ENCODE measurements at places on chromosomes 1 and 21. TPM values are rescaled to one million over a fixed set of nuclear protein-coding genes. Genes with fewer than 3 reads are reported as not detected.
A peak's percentile ranks its signal among the peaks of the same experiment; 100 is the strongest.

GRCh38 chr1:154276797-154277196, 4.4 kb downstream of the HAX1 start:
- DNase-seq = no peak

DNA sequence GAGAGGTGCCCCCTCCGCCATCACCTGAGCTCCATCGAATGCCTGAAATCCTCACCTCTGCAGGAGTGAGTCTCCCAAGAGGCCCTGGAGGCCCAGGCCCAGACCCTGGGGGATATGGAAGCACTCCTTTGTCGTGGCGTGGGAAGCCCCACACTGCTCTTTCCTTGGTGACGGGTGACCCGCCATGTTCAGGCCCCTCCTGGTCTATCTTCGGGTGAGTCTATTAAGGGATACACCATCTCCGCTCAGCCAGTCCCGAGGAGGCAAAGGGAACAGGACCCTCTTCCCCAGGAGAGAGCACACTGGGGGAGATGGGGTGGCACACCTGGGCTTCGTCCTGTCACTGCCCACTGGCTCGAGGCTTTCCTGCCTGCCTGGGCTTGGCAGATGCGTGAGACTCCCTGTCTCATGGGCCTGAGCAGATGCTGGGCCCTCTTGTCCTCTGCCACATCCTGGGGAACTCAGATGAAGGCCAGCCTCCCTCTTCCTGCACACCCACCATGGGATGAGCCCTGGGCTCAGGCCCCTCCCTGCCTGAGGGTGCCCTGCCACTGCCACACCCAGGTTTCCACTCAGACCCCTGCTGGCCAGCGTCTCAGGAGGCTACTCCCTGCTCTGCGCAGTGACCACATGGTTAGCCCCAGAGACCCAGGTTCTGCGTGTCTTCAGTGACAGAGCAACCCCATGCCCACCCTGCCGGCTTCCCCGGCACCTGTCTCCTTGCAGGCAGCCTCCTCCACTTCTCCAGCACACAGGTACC, 3.8 kb upstream of the NPHP4 start:
- DNase-seq = no peak

DNA sequence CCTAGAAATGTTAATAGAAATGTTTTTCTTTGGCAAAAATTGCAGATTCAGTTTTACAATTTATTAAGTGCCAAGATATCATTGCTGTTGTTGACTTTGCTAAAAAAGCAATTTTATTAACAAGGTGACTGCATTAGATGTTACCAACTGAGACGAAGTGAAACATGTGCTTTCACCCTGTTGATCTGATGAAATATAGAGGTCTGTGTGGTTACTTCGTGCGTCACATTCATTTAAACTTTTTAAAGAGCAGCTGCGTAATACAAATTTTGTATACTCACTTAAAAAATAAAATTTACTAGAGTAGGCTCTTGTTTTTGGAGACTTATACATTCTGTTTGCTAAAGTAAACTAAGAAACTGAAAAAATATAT, 465.7 kb downstream of the USP25 start:
- peak; percentile 83 for DNase-seq

- DNase-seq = no peak
Measured at GRCh38 chr1:76511558-76512179, 355.6 kb upstream of the ST6GALNAC5 start.

DNA sequence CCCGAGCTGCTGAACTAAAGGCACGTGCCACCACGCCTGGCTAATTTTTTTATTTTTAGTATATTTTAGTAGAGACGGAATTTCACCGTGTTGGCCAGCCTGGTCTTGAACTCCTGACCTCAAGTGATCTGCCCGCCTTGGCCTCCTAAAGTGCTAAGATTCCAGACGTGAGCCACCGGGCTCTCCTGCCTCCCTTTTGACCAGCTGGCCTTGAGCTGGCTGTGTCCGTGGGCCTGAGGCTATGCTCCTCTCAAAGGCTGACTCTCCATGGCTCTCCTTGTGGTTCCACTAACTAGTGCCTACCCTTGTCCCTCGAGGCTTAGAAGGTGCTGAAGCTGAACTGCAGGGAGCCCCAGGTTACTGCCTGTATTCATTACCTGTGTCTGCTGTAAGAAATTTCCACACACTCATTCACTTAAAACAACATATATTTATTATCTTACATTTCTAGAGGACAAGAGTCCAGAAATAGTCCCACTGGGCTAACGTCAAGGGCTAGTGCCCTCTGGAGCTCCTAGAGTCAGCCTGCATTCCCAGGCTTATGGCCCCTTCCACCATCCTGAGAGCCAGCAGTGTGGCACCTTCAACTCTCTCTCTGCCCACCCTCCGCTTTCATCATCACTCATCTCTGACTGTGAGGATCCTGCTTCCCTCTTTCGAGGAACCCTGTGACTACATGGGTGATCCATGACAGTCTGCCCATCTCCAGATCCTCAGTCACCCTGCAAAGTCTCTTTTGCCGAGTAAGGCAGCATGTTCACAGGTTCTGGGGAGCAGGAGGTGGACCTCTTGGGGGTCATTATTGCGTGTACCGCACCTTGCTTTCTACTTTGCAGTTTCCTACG, 34.9 kb downstream of the ETS2 start:
- no peak for DNase-seq

GRCh38 chr1:116852910-116853309, 56.8 kb upstream of the PTGFRN start:
- DNase-seq = peak; percentile 71

DNA sequence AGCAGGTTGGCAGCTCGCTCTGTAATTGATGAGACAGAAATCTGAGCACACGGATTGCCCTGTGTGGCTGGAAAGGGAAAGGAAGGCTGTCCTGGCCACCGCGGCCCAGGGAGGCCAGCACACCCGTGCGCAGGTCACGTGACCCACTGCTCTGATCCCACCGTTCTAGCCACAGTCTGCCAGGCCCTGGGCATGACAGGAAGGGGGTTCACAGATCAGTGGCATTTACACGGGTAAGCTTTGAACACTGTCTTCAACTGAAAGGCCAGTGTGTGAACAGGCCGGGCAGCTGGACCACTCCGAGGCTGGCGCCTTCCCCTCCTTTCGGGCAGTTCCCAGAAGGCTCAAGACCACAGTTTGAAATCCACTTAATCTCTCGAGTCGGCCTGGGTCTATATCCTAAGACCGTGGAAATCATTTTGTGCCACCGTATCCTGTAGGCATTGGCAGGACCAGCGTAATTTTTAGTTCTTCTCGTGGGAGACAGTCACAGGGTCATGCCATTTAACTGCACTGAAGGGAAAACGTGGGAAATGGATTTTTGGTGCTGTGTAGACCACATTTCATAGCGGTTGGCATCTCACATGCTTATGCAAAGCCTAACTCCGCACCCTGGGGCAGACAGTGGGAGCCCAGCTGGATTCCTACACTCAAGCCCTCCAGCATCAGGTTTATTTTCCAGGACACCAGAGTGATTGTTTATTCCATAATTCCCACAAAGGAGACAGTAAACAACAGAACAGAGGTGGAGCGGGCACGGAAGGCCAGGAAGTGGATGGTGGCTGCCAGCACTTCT, 3.1 kb upstream of the ADARB1 start:
- no peak for DNase-seq

DNA sequence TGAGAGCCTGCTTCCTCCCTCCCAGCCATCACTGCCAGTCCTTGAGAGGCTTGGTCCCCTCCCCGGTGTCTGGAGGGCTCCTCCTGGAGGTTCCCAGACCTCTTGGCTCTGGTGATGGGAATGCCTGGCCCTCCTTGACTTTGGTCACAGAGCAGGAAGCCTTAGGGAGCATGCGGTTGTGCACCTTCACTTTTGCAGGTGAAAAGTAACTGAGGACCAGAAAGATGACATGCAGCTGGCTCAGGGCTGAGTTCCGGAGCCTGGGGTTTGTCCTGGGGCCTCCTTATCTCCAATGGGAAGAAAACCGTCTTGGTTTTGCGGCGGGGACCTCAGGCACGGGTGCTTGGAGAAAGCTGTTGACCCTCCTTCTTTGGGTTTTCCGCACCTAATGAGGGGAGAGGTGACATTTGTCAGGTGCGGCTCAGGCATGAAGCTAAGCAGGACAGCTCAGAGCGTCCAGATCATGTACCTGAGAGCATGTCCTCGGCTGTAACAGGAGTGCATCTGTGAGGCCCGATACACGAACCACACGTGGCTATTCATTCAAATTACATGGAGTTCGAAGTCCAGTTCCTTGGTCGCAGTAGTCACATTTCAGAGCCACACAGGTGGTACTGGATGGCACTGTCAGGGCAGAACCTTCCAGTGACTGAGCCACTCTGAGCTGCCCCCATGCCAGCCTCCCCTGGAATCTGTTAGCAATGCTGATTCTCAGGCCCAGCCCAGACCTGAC, 608 bp upstream of the MX2 start:
- DNase-seq = no peak

- DNase-seq = peak; percentile 58
Measured at GRCh38 chr1:6600410-6601048, 2.1 kb downstream of the KLHL21 start.

- DNase-seq = no peak
Measured at GRCh38 chr1:44413740-44414139, 8.7 kb downstream of the RNF220 start.

DNA sequence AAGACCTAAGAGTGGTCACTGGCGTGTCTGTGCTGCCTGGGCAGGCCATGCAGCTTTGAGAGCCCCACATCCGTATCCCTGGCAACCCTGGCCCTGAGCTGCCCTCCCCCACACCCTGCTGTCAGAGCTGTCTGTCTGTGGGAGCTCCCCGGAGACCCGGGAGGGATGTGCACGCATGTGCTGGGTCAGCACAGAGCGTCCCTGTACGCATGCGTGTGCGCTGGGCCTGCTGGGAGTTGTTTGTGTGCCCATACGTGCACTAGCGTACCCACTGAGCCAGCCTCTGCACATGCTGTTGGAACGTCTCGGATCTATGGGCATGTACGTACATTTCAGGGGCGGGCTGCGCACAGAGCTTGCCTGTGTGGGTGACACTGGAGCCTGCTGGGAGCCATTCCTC, 89.3 kb downstream of the EPHB2 start:
- no peak for DNase-seq

DNA sequence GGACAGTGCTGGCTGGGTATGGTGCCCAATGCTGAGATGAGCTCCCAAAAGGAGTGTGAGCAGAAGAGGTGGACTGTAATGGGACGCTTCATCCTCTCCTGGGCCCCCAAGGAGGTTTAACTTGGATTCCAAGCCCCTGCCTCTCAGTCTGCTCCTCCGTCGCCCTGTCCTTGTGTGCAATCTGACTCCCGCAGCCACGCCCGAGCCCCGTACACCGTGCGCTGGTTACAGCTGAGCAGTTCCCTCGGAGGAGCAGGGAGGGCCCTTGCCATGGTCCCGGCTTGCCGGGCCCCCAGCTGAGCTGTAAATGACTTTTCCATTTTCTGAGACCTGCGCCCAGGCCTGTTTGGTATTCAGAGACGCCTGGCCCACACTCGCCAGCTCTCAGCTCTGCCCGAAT, 53.7 kb downstream of the PAX7 start:
- DNase-seq = no peak

DNA sequence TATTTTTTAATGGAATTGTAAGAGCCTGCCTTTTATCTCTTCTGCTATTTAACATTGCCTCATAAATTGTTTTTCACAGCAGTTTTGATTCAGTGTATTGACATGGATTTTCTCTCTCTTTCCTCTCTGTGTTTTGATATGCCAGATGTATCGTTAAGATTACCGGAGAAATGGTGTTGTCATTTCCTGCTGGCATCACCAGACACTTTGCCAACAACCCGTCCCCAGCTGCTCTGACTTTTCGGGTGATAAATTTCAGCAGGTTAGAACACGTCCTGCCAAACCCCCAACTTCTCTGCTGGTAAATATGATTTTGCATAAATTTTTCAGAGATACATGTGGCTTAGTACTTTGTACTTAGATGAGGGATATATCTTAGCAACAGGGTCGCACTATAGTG, 23.1 kb upstream of the DYNLT5 start:
- no peak for DNase-seq

DNA sequence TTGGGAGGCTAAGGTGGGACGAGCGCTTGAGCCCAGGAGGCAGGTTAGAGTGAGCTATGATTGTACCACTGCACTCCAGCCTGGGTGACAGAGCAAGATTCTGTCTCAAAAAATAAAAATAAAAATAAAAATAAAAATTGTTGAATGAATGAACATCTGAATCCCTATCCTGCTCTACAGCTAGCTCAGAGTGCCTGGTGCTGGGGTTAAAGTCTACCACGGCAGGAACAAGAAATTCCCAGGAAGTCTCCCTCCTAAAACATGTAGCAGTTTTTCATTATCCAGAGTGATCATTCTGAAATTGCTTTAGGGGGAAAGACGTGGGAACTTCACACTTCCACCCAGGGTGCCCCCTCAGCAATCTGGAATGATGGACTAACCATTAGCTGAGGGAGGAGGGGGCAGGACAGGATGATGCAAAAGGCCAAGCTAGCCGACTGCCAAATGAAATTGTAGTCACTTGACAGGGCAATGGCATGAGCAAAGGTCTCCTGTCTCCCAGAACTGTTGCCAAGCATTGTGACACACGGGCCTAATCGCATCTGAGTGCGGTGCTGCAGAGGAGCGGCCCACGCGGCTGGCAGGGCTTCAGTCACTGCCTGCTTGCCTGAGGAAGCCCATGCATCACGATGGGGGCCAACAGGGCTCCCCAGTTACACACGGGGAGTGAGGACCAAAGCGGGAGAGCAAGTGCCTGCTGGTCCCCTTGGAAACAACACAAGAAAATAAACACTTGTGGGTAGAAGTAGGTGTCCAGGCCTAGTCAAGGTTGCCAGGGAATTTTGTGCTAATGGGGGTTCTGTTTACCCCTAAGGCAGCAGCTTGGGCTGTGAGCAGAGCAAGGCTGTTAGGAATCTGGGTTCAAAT, 85.7 kb downstream of the NENF start:
- peak; percentile 97 for DNase-seq

DNA sequence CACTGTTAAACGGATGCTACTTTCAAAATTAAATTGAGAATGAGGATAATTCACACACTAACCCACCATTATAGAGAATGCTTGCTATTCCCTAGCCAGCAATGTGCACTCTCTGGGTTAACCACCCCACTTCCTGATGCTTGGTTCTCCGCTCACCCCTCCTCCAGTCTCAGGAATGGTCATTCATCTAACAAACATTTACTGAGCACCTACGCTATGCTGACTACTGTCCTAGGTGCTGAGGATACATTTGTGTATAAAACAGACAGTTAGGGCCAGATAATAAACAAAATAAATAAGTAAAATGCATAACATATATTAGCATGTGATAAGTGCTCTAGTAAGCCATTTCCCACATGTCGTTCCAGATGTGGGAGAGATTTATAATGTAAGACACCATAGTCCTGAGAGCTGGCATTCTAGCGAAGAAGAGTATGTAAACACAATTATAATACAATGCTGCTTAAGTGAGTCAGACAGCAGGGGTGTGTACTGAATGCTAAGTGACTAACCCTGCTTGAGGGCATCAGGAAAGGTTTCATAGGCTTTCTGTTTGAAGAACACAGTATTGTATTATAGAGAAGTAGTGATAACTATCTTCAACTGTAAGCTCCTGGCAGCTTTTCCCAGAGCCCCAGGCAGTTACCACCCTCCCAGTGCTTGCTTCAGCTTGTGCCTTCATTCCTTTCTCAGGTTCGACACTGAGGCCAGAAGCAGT, 126.7 kb upstream of the CACHD1 start:
- DNase-seq = peak; percentile 91

DNAJC28 gene
- 0.38 TPM for total RNA-seq

ESPN gene
- not detected for total RNA-seq

MYOG gene
- not detected for total RNA-seq

CDC42 gene
- total RNA-seq = 420 TPM

IFI16 gene
- total RNA-seq = 36.4 TPM

OR2G6 gene
- total RNA-seq = not detected

EXO1 gene
- 6.2 TPM for total RNA-seq

RHCE gene
- total RNA-seq = 0.89 TPM
